ENCODE measurements at places on chromosomes 5 and 9. TPM values are rescaled to one million over a fixed set of nuclear protein-coding genes. Genes with fewer than 3 reads are reported as not detected.

GRCh38 chr9:114286146-114286679 is 36.7 kb upstream of the ORM1 start:
- H3K27ac ChIP-seq = peak overlapping the region; percentile 65
- peaks cover 33% of the 10 kb centered on the region for H3K4me1 ChIP-seq
- peaks cover 2% of the 10 kb centered on the region for H3K36me3 ChIP-seq
- H3K27me3 ChIP-seq = no peaks in the 10 kb centered on the region
- H3K4me3 ChIP-seq = no peak overlapping the region
- DNase-seq = no peak

- peaks cover 2% of the 10 kb centered on the region for H3K36me3 ChIP-seq
- peak overlapping the region; percentile 25 for H3K4me3 ChIP-seq
- H3K4me1 ChIP-seq = peaks cover 32% of the 10 kb centered on the region
- H3K27ac ChIP-seq = no peak overlapping the region
- H3K27me3 ChIP-seq = no peaks in the 10 kb centered on the region
These were observed 157.7 kb upstream of the SLC24A2 start for GRCh38 chr9:19946441-19947109.

DNA sequence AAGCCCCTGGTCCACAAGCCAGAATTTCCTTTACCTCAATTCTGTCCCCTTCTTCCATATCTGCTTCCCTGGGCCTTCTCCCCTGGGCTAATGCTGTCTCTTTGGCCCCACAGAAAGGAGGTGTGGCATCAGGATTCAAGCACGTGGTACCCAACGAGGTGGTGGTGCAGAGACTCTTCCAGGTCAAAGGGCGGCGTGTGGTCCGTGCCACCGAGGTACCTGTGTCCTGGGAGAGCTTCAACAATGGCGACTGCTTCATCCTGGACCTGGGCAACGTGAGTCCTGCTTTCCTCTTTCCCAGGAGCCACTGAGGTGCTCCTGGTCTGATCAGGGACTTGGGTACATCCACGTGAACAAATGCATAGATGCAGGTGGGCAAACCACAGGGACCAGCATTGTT is 42.6 kb downstream of the GSN start:
- no peak overlapping the region for H3K27ac ChIP-seq
- no peaks in the 10 kb centered on the region for H3K4me1 ChIP-seq
- peaks cover 3% of the 10 kb centered on the region for H3K36me3 ChIP-seq
- H3K27me3 ChIP-seq = no peaks in the 10 kb centered on the region

DNA sequence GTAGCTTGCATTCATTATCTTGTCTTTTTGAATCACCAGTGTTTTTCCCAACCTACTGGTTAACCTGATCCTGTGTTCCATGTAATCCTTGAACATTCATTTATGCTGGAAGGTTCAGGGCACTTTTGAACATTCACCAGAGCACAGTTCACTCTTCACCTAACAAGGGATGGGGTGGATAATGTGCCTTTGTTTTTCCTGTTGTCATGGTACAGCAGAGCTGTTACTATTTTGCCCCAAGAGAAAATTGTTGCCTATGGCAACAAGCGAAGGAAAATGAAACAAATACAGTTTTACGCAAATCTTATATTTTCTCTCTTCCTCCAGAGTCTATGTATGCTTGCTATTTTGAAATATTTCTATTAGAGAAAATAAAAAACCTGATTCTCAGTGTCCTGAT is 60.3 kb upstream of the RIOK2 start:
- DNase-seq = no peak
- peaks cover 9% of the 10 kb centered on the region for H3K36me3 ChIP-seq
- no peak overlapping the region for H3K4me3 ChIP-seq
- H3K27me3 ChIP-seq = no peaks in the 10 kb centered on the region

- no peaks in the 10 kb centered on the region for H3K36me3 ChIP-seq
- H3K4me3 ChIP-seq = peak overlapping the region; percentile 28
- peaks cover 21% of the 10 kb centered on the region for H3K4me1 ChIP-seq
- peak overlapping the region; percentile 38 for H3K27ac ChIP-seq
- DNase-seq = peak; percentile 35
These were observed 260.8 kb downstream of the FAM114A2 start for GRCh38 chr5:153777681-153778581.

DNA sequence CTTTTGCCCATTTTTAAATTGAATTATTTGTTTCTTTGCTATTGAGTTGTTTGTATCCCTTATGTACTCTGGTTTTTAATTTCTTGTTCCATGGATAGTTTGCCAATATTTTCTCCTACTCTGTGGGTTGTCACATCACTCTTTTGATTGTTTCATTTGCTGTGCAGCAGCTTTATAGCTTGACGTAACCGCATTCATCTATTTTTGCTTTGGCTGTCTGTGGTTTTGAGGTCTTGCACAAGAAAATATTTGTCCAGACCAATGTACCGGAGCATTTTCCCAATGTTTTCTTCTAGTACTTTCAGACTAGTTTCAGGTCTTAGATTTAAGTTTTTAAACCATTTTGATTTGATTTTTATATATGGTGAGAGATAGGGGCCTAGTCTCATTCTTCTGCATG is 36.2 kb upstream of the ZNF366 start:
- H3K27me3 ChIP-seq = no peaks in the 10 kb centered on the region
- no peak for DNase-seq
- peaks cover 5% of the 10 kb centered on the region for H3K4me1 ChIP-seq
- no peak overlapping the region for H3K4me3 ChIP-seq
- H3K36me3 ChIP-seq = peaks cover 19% of the 10 kb centered on the region
- H3K27ac ChIP-seq = no peak overlapping the region

GRCh38 chr5:27818888-27819287 is 780.5 kb upstream of the CDH9 start:
- no peaks in the 10 kb centered on the region for H3K27me3 ChIP-seq
- no peak overlapping the region for H3K4me3 ChIP-seq

DNA sequence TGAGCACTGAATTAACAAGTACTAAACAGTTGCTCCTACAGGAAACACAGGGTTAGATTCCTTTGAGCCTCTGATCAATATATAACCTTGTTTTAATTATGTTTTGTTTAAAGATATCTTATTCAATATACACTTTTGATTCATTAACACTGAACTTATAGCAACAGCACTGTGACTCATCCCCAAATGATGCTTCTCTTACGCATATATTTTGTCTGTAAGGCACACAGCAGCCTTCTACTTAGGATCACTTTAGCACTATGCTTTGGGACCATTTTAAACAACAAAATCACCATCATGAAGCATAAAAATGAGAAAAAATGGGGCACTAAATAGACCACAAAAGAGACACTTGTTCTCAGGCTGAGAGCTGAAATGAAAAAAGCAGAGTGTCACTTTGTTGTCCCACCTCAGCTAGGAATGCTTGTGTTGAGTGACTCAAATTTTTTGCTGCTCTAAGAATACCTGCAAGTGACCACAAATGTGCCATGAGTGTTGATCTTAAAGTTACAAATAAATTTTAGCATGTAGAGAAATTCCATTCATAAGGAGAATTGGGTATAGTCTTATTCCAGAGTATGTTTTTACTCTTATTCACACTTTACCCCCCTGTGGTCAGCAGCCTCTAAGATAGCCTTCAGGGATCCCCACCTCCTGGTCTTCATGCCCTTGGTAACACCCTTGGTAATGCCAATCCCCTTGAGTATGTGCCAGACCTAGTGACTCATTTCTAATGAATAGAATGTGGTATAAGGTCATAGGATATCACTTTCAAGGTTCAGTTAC is 252.7 kb upstream of the IL12B start:
- H3K4me3 ChIP-seq = no peak overlapping the region
- H3K27me3 ChIP-seq = no peaks in the 10 kb centered on the region
- H3K4me1 ChIP-seq = peaks cover 8% of the 10 kb centered on the region
- no peak for DNase-seq

DNA sequence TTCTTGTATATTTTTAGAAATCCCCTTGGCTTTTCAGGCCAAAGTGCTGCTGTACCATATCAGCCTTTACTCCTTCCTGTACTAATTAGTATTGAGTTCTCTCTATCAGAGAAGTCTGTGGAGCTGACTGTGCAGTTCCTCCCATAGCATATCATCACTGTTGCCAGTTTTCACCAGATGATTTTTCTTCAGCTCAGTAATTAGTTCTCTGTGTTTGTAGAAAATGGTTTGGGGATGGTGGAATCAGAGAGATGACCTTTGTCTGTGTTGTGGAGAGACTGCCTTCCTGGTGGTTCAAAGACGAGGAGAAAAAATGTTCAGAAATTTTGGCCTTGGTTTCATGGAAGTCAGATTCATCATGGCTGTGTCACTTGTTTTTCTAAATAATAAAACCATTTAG is 227.5 kb upstream of the ACTBL2 start:
- H3K36me3 ChIP-seq = no peaks in the 10 kb centered on the region
- H3K4me3 ChIP-seq = no peak overlapping the region
- peak overlapping the region; percentile 75 for H3K27ac ChIP-seq
- H3K27me3 ChIP-seq = no peaks in the 10 kb centered on the region
- no peak for DNase-seq

GRCh38 chr5:158534203-158534602 is 565.5 kb downstream of the EBF1 start:
- H3K4me1 ChIP-seq = no peaks in the 10 kb centered on the region
- no peaks in the 10 kb centered on the region for H3K36me3 ChIP-seq
- H3K4me3 ChIP-seq = no peak overlapping the region

DNA sequence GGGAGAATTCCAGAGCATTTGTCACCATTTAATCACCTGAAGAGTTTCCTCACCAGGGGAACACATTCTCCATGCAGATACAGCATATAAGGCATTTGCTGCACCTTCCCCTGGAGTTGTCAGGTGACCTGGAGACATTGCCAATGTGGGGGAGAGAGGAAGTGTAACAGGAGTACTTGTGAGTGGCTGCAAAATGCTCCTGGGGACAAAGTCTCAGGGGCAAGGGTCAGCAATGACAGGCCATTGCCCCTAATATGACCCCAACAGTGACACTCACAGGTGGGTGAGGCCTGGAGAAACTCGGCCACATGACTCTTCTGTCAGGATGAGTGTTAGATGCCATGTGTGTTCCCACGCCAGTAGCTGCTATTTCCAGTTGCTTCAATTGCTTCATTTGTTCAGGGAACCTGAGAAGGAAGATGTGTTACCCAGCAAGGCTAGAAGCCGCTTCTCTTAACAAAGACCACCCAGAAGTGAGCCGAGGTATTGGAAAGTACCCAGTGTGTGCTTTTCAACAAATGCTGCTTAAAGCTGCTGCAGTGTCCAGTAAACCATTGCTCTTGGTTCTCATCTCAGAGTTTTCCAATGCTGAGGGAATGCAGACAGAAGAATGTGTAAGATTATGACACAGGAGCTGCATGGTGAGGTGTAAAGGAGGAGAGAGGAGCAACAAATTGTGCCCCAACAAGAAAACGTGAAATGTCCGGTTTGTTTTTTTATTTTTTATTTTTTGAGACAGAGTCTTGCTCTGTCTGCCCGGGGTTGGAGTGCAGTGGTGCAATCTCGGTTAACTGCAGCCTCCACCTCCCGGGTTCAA is 128.2 kb upstream of the SLC44A1 start:
- H3K4me1 ChIP-seq = peaks cover 13% of the 10 kb centered on the region
- H3K27ac ChIP-seq = no peak overlapping the region
- H3K36me3 ChIP-seq = no peaks in the 10 kb centered on the region

DNA sequence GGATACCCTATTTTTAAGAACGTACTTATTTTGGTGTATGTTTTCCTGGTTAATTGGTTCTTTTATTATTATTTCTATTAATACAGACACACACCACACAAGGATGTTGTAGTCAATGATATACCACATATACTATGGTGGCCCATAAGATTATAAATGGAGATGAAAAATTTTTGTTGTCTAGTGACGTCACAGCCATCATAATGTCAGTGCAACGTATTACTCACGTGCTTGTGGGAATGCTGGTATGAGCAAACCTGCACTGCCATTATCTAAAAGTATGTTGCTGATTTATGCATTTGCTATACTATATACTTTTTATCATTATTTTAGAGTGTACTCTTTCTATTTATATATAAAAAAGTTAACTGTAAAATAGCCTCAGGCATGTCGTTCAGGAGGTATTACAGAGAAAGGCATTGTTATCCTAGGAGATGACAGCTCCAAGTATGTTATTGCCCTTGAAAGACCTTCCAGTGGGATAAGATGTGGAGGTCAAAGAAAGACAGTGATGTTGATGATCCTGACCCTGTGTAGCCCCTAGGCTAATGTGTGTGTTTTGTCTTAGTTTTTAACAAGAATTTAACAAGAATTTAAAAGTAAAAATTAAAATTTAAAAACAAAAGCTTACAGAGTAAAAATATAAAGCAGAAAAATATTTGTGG is 65.6 kb upstream of the SGCD start:
- DNase-seq = no peak
- H3K4me3 ChIP-seq = no peak overlapping the region
- H3K27ac ChIP-seq = no peak overlapping the region
- H3K36me3 ChIP-seq = no peaks in the 10 kb centered on the region

DNA sequence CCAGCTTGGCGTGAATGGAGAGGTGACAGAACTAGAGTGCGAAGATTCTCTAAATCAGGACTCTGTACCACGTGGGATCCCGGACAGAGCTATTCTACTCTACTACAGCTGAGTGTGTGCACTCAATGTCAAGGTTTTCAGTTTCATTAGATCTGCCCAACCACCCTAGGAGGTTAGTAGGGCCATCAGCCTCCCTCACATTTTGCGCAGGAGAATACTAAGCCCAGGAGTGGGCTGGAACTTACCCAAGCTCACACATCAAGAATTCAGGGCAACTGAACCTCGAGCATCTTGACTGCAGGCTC is 68.3 kb upstream of the TBC1D2 start:
- no peaks in the 10 kb centered on the region for H3K36me3 ChIP-seq
- H3K4me1 ChIP-seq = no peaks in the 10 kb centered on the region
- peak overlapping the region; percentile 57 for H3K27ac ChIP-seq
- no peak for DNase-seq

DNA sequence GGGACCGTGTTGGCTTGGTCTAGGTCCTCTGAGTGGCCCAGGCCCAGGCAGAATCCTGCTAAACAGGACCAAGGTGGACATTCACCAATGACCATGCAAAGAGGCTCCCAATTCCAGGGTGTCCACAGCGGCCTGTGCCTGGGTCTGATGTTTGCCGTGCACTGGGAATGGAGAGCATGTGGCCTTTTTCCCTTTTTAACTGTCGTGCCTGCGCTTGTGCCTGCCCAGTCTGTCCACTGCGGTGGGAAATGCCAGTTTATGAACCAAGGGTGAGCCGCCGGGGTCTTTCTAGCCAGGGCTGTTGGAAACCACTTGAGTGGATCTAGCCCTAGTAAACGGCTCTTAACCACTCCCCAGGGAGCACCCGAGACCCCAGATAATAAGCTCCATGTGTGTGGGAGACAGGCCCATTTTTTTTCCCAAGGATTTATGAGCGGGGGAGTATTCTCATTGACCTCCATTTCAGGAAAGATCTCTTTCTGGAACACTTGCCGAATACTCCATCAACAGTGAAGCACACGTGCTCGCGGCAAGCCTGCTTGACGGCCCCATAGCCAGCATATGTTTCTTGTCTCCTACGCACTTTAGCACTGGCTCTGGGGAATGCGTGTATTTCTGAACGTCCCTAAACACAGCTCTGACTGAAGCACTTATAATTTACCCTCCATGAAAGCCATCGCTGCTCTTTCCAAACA is 93.2 kb upstream of the PHYKPL start:
- no peak overlapping the region for H3K4me3 ChIP-seq
- H3K4me1 ChIP-seq = peaks cover 50% of the 10 kb centered on the region
- DNase-seq = no peak
- H3K27ac ChIP-seq = no peak overlapping the region
- no peaks in the 10 kb centered on the region for H3K36me3 ChIP-seq
- H3K27me3 ChIP-seq = no peaks in the 10 kb centered on the region

MGAT4B gene
- 120 TPM for total RNA-seq

STPG3 gene
- total RNA-seq = 0.26 TPM

CORO2A gene
- total RNA-seq = 9.5 TPM

EIF4E1B gene
- not detected for total RNA-seq

GRXCR2 gene
- total RNA-seq = not detected

IL9 gene
- not detected for total RNA-seq

RORB gene
- 0.75 TPM for total RNA-seq

C5orf46 gene
- not detected for total RNA-seq

CDH9 gene
- 0.14 TPM for total RNA-seq

CNTRL gene
- total RNA-seq = 27.6 TPM

SLC6A7 gene
- total RNA-seq = not detected

PCDHB16 gene
- 11.4 TPM for total RNA-seq

Data from neural crest cell (in vitro differentiated cells).